Trophoblast cell (in vitro differentiated cells and primary cell): ENCODE measurements at places on chromosomes 13 and 19.

DNA sequence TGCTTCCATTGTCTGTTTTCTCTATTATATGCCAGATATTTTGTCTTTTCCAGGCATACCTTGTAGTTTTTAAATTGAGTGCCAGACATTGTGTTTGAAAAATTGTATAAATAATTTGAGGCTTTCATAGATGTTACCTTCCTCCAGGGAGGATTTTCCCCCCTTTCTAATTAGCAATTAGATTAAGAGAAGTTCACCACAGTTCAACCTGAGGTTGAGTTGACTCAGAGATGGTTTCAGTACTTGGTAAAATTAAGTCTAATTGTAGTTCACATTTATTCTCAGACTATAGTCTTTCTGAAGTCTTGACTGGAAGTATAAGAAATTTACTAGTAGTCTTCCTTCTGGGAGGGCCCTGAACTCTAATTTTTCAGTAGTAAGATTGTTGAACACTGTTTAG lies 104.1 kb upstream of the SCEL start:
- no peak for DNase-seq

GRCh38 chr13:30791354-30792001 lies 56.1 kb downstream of the ALOX5AP start:
- no peak for DNase-seq

GRCh38 chr19:45336696-45337251 lies 3.8 kb upstream of the KLC3 start:
- DNase-seq, result no peak

DNA sequence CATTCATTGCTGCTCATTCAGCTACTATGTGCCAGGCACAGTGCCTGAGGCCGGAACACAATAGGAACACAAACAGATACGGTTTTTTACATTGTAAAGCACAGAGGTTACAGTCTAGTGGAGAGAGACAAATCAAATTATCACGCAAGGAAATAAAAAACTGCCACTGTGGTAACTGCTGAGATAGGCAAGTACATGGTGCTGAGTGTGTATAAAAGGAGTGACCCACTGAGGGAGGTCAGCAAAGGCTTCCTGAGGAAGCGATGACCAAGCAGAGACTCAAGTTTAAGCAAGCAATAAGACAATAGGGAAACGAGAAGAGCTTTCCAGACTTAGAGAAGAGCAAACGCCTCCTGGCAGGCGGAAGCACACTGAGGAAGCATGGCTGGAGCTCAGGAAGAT lies 56.4 kb downstream of the NUFIP1 start:
- no peak for DNase-seq

DNA sequence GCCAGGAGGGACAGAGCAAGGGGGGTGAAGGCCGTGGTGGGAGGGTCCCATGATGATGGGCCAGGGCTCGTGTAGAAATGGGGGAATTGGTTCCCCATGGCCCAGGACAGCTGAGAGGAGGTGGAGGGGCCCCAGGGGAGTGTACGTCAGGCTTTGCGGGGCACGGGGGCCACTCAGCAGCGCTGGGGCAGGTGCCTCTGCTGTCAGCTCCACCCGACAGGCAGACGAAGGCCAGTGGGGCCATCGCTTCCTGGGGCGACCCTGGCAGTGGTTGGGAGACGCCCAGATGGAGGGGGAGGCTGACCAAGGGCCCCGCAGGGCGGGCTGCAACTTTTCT lies 1.9 kb upstream of the TEKTIP1 start:
- no peak for DNase-seq

GRCh38 chr13:111422348-111422747 lies 101.9 kb downstream of the TEX29 start:
- no peak for DNase-seq

DNA sequence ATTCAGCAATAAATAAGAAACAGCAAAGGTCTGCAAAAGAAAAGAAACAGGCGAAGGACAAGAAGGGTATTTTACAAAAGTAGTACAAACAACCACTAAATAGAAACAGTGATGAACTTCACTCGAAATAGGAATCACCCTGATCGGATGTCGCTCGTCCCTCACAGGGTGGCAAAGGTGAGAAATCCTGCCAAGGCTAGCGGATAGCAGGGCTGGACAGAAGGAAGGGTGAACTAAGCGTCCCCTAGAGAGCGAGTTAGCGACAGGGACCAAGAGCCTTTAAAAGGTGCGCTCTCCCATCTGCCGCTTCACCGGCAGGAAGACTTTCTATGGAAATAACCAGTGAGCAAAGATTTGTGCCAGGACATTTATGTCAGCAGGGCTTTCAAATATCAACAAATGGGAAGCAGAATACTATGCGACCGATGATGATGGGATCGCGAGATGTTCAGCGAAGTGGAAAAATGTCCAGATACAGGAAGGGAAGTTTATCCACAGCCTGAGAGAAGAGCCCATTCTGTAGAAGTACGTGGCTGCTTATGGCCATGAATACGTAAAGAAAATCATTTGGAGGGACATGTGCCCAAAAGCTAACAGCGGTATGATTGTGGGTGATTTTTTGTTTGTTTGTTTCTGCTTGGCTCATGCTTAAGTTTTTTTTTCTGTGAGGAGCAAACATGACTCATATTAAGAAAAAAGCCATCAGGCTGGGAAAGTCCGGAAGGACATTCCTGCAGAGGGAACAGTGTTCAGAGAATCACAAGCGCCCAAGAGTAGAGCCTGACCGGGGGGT lies 18.9 kb downstream of the ELAVL1 start:
- no peak for DNase-seq
